ENCODE measurements at places on chromosomes 12 and 14. TPM values are rescaled to one million over a fixed set of nuclear protein-coding genes. Genes with fewer than 3 reads are reported as not detected.

ESPL1 gene
- total RNA-seq = 1.5 TPM

GRCh38 chr14:92105893-92106142 lies 564 bp downstream of the ATXN3 start:
- DNase-seq = no peak

- DNase-seq = no peak
Observed at GRCh38 chr12:96131230-96131788, 62.9 kb upstream of the ELK3 start.

DNA sequence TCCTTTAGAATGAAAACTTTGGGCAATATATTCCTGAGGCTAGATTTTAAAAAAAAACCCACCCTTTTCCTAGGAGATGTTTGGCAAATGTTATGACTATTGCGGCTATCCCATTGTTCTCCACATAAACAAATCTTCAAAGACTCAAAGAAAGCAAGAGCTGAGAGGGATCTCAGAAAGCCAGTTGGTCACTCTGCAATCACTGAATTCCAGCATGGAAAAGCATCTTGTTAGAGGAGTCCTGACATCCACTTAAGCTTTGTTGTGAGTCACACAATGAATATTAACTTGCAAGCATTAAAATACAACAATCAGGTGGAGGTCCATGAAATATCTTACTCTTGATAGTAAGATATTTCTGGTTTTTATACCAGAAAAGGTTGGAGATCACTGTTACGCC lies 11.0 kb upstream of the PTPRB start:
- DNase-seq = peak; percentile 79

CLEC1B gene
- not detected for total RNA-seq

LRTM2 gene
- total RNA-seq = not detected

DNA sequence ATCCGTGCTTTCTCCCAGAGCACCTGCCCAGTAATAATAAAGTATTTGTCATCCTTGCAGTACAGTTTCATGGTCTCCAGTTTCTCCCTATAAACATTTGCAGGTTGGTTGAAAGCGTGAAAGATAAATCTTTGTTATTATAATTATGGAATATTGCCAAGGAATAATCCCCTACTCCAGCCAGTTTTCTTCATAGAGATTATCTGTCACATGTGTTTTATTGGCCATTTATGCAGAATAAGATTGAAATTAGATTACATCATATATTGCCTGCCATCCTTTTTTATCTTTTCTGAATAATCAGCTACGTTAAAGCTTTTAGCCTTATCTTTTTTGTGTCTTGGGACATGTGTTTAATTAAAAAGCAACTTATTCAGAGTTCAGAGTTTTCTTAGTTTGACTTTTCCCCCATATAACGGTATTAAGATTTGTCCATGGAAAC lies 168.0 kb downstream of the KICS2 start:
- no peak for DNase-seq

GRCh38 chr12:47206450-47207339 lies 126.9 kb upstream of the AMIGO2 start:
- no peak for DNase-seq

DNA sequence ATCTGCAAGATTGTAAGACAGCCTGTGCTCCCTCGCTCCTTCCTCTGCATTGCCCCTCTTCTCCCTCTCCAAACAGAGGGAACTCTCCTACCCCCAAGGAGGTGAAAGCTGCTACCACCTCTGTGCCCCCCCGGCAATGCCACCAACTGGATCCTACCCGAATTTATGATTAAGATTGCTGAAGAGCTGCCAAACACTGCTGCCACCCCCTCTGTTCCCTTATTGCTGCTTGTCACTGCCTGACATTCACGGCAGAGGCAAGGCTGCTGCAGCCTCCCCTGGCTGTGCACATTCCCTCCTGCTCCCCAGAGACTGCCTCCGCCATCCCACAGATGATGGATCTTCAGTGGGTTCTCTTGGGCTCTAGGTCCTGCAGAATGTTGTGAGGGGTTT lies 37.4 kb downstream of the DAD1 start:
- no peak for DNase-seq

COX8C gene
- total RNA-seq = not detected

PHETA1 gene
- total RNA-seq = 16.2 TPM

KIF26A gene
- total RNA-seq = not detected

- DNase-seq = no peak
Observed at GRCh38 chr14:52325126-52325525, 11.0 kb downstream of the PTGER2 start.

FGD6 gene
- total RNA-seq = 12.5 TPM

IL31 gene
- not detected for total RNA-seq

DNA sequence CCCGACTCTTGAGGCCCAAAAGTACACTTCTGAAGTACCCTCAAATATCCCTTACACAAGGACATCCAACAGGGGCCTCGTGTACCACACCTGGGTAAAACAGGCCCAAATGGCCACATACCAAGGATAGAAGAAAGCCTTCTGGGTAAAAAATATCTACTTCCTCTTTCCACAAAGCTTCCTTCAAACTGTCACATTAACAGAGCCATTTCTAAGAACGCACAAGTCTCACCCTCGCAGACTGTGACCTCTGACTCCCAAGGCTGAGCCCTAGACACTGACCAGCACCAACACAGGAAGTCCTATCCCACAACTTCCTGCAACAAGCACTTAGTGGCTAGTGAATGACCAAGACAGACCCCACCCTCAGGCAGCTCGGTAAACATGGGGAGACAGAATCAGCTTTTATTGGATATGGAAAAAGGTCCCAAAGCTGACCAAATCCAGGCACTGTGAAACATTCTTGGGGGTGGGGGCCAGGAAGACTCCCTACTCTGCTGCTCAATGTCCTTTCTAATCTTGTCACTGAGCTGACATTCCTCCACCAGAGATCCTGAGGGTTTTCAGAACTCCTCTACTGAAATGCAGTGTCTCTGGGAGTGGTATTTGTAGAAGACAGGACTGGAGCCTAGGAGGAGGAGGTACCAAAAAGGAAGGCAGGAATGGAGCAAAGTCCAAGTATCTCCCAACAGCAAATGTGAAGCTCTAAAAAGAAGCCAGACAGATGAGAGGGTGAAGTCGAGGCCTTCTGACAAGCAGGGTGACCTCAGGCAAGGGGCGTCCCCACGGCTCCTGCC lies 15.9 kb downstream of the KCTD10 start:
- DNase-seq = peak; percentile 30

- DNase-seq = no peak
Observed at GRCh38 chr14:101250948-101251811, 310.1 kb upstream of the DIO3 start.

DNA sequence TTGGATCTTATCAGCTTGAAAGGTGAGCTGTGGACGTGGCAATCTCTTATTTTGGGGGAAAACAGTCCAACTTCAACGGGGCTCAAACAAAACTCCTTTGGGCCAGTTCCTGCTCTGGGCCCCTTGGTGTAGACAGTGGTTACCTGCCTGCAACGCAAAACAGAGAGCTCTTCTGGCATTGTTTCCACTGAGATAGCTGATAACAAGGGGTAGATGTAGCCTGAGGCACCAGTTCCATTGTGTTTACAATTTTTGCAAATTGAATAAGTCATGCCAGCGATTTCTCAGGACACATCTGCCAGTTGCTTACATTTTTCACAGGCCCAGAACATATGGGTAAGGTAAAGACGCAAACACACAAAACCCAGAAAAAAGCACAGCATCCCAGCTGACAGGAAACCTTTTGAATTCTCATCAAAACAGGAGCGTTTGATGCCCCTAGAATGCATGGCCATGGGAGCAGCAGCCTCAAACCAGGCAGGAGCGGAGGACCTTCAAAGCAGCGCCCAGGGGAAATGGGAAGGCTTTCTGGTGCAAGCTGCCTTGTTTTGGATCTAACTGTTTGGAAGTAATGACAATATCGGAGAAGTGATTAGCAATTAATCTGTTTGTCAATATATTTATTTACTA lies 259.7 kb downstream of the AACS start:
- DNase-seq = no peak

VASH1 gene
- total RNA-seq = 4.4 TPM

DNA sequence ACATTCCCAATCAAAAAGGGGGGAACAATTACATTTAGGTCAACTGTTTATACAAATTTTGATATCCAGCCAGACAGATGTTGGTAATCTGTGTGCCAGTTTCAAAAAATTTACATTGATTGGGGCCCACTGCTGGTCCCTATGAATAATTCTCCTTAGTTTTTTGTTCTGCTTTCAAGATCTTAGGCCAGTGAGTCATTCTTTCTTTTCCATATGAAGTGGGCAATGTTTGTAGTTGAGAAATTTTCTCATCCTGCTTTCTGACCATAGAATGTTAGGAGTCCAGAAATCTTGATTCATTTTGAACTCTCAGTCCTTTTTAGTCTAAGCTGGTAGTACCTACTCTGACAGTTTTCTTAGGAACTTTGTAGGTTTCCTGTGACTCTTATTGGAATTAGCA lies 244.3 kb downstream of the DIO2 start:
- DNase-seq = no peak

DNA sequence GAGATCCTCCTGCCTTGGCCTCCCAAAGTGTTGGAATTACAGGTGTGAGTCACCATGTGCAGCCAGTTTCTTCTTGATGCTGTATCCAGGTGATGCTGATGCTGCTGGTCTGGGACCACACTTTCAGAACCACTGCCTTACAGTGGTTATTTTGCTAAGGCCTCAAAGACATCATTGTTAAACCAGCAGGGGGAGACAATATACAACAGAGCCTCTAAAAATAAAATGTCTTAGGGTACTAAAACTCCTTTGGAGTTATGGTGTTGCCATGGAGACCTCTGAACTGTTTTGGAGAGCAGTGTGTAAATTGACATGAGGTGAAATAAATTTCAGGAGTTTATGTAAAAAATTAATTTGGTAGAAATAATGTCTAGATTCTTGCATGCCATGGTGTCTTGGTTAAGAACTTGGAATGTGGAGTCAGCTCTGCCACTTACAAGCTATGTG lies 1.1 kb upstream of the ARG2 start:
- DNase-seq = peak; percentile 88

GRCh38 chr12:2877953-2878732 lies 1.1 kb downstream of the RHNO1 start:
- DNase-seq = peak; percentile 63

TGM1 gene
- total RNA-seq = 0.36 TPM

APOF gene
- total RNA-seq = not detected

DNA sequence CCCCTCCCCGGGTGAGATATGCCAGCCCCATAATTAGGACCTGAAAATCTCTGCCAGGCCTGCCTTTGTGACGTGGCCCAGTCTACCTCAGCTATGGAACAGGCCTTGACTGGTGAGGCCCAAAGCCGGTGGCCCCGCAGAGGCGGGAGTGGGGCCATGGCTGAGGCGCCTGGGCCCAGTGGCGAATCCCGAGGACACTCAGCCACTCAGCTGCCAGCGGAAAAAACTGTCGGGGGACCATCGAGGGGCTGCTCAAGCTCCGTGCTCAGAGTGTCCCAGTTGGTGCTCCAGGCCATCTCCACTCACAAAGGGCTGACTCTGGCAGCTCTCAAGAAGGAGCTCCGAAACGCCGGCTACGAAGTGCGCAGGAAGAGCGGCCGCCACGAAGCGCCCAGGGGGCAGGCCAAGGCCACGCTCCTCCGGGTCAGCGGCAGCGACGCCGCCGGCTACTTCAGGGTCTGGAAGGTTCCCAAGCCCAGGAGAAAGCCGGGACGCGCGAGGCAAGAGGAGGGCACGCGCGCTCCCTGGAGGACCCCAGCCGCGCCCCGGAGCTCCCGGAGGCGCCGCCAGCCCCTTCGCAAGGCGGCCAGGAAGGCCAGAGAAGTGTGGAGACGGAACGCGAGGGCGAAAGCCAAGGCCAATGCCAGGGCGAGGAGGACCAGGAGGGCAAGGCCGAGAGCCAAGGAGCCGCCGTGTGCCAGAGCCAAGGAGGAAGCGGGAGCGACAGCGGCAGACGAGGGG lies 21.4 kb downstream of the ZNF641 start:
- DNase-seq = no peak

Measured in fibroblast of the aortic adventitia (primary cell).